ENCODE measurements at places on chromosomes 2 and 18.

DNA sequence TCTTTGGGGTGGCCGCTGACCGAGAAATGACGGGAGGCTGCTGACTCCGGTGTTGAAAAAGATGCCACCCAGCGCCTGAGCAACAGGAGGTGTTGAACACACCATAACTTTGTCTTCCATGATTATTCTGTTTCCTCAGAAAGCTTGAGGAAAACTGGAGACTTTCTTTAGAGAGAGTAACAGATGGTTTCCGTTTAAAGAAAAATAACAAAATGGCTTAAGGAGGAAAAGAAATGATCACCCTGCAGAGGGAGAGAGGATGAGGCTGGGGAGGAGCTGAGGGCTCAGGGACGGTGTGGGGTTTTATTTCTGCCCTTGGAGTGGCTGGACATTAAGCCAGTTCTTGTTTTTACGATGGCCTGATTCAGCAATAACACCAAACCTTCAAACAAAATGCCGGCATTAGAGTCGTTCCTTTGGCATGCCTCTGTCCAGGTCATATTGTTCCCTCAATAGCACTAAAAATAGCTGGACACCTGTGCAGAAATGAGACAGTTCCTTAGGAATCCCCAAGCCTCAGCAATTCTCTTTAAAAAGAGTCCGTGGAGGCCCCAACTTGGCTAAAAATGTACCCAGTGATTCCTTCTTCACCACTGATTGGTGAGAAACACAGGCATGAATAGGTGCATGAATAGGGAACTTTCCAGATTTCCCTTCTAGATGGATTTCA lies 182.4 kb downstream of the ALPK2 start:
- H3K4me3 ChIP-seq = no peak overlapping the region
- H3K4me1 ChIP-seq = no peaks in the 10 kb centered on the region
- no peaks in the 10 kb centered on the region for H3K36me3 ChIP-seq
- H3K27ac ChIP-seq = no peak overlapping the region
- no peaks in the 10 kb centered on the region for H3K27me3 ChIP-seq

GRCh38 chr2:141630407-141630930 lies 500.3 kb downstream of the LRP1B start:
- no peaks in the 10 kb centered on the region for H3K4me1 ChIP-seq
- no peaks in the 10 kb centered on the region for H3K36me3 ChIP-seq
- DNase-seq = no peak
- H3K4me3 ChIP-seq = no peak overlapping the region
- no peaks in the 10 kb centered on the region for H3K27me3 ChIP-seq
- no peak overlapping the region for H3K27ac ChIP-seq

DNA sequence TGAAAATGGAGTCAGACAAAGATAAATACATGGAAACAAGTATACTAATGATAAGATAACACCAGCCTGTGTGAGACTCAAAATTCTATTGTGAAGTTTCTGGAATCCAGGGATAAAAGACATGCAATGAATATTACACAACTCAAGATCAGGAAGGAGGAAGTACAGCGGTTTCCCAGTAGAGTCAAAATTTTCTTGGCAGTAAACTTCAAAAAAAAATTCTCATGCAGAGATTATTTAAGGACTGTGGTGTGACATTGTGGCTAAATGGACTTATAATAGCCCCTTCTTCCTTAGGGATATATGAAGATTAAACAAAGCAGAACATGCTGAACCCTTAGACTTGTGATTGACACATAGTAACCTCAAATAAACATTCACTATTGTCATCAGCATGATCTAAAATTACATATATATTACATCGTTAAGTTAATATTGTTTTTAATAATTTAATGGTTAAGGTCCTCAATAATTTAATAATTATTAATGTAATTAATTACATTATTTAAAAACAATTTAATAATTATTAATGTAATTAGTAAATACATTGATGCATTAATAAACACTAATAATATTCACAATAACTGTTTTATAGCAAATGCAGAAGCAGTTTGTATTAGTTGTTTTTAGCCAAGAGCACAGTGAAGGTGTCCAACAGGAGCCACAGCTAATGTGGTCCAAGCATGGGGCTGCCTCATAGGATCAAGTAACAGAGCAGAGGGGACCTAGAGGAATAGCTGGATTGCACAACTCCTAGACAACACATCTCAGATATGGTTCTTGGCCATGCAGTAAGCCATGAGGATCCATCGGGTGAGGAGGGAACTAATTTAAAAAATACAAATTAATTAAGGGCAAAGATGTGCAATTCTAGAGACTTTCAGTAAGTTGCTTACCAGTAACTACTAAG lies 77.3 kb downstream of the POLE4 start:
- H3K27ac ChIP-seq = no peak overlapping the region
- no peaks in the 10 kb centered on the region for H3K4me1 ChIP-seq
- H3K27me3 ChIP-seq = no peaks in the 10 kb centered on the region
- DNase-seq = no peak
- no peak overlapping the region for H3K4me3 ChIP-seq

DNA sequence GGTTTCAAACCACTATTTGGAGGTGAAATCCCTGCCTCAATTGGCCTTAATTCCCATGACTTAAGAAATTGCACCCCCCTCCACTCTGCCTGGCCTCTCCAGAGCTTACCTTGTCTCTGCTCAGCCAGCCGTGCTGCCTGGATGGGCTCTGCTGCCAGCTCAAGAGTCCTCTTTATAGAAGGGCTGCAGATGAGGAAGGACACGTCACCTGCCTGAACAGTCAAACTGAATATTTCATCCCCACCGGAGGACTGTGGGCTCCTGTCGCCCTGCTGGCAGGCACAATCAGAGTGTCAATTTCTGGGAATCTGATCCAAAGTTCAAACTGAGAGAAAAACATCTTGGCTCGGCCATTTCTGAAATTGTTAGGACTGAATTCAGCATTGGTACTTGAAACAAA lies at the start of gene OTOS:
OTOS (minus strand) TSS at position 148 of the 400 bp plus-strand sequence. CDS start 332 bp downstream, outside the sequence.
- no peaks in the 10 kb centered on the region for H3K36me3 ChIP-seq
- no peak for DNase-seq
- no peaks in the 10 kb centered on the region for H3K27me3 ChIP-seq
- no peak within 1 kb of the TSS for H3K4me3 ChIP-seq
- H3K4me1 ChIP-seq = peaks cover 4% of the 10 kb centered on the region

GRCh38 chr18:28712796-28713425 lies 536.0 kb upstream of the CDH2 start:
- no peak overlapping the region for H3K4me3 ChIP-seq
- no peaks in the 10 kb centered on the region for H3K36me3 ChIP-seq
- no peak for DNase-seq
- H3K4me1 ChIP-seq = no peaks in the 10 kb centered on the region
- no peak overlapping the region for H3K27ac ChIP-seq

GRCh38 chr2:121329786-121330185 lies 44.8 kb upstream of the TFCP2L1 start:
- no peaks in the 10 kb centered on the region for H3K4me1 ChIP-seq
- DNase-seq = no peak
- H3K36me3 ChIP-seq = no peaks in the 10 kb centered on the region
- no peak overlapping the region for H3K4me3 ChIP-seq

DNA sequence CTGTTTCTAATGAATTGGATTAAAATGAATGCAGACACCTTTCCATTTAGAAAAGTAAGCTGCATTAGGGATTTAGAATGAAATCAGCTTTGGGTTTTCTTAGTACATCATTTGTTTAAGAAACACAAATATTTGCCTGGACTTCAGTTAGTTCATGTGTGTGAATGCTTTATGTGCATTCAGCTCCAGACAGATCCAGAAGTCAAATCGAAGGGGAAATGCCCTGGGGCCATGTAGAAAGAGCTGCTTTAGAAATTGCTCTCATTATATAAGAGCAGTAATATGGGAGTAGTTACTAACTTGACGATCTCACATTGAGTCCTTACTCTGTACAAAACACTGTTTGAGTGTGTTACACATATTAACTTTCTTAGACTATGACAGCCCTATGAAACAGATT lies 88.0 kb upstream of the TTC39C start:
- H3K27me3 ChIP-seq = no peaks in the 10 kb centered on the region
- no peak overlapping the region for H3K4me3 ChIP-seq
- H3K27ac ChIP-seq = no peak overlapping the region
- no peak for DNase-seq
- H3K4me1 ChIP-seq = no peaks in the 10 kb centered on the region
- no peaks in the 10 kb centered on the region for H3K36me3 ChIP-seq
